NCI-H748 treated with DMSO at 0.1 percent for 48 hours (cell line): ENCODE measurements at places on chromosomes 1 and 21.

DNA sequence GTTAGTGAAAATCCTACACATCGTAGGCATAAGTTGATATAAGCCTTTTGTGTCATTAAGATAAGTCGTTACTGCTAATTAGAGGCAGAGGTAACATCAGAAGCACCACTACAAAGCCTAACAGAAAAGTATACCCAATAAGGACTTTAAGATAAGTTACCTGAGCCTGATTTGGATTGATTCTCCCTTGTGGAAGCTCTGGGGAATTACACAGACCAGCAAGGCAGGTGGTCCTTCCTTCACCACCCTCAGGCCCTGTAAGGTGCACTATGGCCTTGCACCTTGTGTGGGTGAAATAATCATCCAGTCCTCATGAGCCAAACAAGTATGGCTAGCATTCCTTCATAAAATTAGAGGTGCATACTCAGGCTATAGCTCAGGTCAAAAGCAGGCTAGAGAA lies 166.7 kb upstream of the CHRM3 start:
- no peak for DNase-seq

GRCh38 chr21:38256599-38257302 lies at the start of gene KCNJ15:
Gene KCNJ15 (plus strand): TSS chr21:38256991. CDS start chr21:38299262, 42,271 bp downstream.
- DNase-seq = no peak

GRCh38 chr1:58717979-58718378 lies 18.1 kb upstream of the MYSM1 start:
- no peak for DNase-seq

- no peak for DNase-seq
These were observed 1589.3 kb downstream of the BRINP3 start for GRCh38 chr1:188888386-188888785.

GRCh38 chr1:213985209-213986019 lies 2.4 kb upstream of the PROX1 start:
- no peak for DNase-seq

- no peak for DNase-seq
These were observed 31.0 kb downstream of the SLC16A1 start for GRCh38 chr1:112925015-112925414.

DNA sequence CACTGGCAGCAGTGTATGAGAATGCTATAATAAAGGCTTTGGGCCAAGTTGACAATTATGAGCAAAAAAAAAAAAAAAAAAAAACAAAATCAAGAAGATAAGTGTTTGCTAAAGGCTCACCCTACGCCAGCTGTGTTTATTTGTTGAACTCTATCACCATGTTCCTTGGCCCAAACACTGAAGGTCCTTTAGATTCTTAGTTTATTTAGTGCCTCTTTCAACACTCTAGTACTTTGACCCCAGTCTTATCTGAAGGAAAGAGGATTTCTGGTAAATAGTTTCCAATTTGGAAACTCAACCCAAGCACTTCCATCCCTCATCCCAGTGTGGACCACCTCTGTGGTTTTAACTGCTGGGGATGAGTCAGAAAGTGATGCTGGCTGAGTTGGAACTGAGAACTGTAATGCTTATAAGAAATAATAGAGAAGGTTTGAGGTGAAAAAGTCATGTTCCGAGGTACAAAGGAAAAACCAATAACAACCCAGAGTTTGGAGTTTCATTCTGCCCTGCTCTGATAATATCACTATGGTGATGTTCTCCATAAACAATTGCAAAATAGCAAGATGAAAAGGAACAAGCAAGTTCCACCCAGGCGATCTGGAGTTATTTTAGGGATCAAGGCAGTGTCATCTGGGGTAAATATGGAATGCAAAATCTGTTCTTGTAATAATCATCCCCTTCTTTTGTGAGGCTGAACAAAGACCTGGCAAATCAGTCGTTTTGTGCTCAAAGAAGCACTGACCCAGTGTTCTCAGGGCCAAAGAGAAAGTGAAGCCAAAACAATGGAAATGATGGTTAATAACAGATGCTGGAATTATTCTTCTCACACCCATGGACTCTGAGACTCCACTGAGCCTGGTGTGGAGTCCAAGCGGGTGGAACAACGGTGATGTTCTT lies 19.7 kb upstream of the CAPZB start:
- DNase-seq = no peak

GRCh38 chr1:208085655-208086515 lies 158.3 kb downstream of the PLXNA2 start:
- no peak for DNase-seq
